ENCODE measurements at places on chromosomes 1 and 21. TPM values are rescaled to one million over a fixed set of nuclear protein-coding genes. Genes with fewer than 3 reads are reported as not detected.

GRCh38 chr1:86938450-86938849, 24.0 kb downstream of the HS2ST1 start:
- no peak for DNase-seq

DNA sequence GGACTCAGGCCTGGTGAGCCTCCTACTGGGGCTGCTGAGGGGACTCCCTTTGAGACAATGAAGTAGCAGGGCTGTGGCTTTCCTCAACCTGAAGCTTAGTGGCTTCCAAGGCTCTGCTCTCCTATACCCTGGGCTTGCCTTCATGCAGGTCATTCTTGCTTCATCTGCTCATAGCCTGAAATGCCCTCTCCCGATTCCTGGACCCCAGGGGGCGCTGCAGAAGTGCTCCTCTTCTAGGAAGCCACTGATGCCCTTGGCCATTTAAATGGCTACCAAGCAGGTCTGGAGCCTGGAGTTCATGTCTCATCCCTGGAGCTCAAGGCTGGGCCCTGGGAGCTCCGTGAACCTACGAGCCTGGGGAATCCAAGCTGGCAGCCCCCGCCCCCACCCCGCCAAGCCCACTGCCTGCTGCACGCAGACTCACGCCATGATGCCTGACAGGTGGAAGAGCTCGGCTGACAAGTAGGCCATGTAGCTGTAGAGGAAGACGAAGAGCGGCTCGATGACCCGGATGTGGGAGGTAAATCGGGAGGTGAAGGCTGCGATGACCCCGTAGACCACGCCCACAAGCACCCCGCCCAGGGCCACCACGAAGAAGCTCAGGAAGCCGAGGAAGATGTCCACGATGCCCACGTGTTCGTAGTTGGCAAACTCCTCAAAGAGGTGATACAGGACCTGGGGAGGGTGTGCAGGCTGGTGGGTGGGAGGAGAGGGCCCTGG, 45.7 kb downstream of the SLC9A1 start:
- peak; percentile 51 for DNase-seq

DNA sequence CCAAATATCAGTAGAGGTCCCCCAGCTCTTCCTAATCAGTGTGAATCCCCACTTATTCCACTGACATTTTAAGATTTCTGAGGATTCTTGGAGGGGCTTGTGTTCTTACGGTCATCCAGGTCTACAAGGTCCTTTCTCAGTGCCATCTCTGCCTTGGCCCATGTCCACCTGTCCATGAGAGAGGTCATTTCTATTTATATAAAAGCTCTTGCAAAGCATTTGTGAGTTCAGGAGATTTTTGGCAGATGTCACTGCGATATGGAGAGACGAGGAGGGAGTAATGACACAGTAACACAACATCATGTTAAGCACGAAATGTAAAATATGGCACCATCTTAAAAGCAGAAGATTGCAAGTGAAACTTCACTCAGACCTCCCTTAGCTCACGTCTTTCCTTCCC, 144.6 kb upstream of the NFIA start:
- DNase-seq: no peak

SPRR2G gene
- total RNA-seq: not detected

- DNase-seq: no peak
These were observed 69.8 kb upstream of the HSPA13 start for GRCh38 chr21:14452727-14453241.

MATN1 gene
- 1.0 TPM for total RNA-seq
